ENCODE measurements at places on chromosomes 3 and 15.

DNA sequence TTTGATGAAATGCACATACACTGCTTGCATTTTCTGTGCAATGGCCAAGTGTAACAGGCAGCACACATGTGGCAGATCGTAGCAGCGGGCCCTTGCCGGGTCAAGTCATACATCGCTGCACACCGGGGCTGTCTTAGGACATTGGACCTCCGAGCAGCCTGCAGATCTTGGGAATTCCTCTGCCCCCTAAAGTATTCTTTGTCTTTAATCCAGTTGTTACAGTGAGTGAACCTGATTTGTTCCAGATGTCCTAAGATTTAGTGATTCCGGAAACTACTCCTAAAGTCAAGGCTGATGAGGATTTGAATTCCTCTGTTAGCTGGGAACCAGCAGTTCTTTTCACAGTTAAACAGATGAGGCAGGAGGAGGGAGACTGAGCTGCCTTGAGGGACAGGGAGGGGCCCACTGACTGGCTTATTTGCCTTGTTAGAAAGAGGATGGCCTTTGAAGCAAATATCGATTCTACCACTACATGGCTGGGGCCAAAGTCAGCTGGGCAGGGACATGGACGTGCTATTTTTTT lies 190.7 kb upstream of the CTDSPL start:
- no peak for DNase-seq

DNA sequence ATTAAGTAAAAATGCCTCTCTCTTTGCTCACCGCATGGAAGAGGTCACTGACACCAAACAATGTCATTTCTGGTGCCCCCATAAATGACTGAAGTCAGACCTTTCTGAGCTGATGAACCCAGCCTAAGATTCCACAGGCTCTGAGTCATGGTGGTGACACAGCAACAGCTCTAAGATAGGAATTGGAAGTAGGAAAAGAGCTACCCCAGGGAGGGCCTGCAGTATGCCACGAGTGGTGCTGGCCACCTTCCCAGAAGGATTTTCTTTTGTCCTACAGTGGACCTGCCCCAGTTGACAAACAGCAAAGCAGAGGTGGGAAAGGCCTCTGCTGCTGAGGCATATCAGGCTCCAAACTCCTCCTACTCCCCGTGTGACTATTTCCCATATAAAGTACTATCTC lies 208.1 kb downstream of the MINAR1 start:
- no peak for DNase-seq

GRCh38 chr15:69535101-69535638 lies 82.6 kb downstream of the RPLP1 start:
- DNase-seq: no peak

GRCh38 chr3:129521611-129522010 lies 6.8 kb upstream of the RHO start:
- no peak for DNase-seq

DNA sequence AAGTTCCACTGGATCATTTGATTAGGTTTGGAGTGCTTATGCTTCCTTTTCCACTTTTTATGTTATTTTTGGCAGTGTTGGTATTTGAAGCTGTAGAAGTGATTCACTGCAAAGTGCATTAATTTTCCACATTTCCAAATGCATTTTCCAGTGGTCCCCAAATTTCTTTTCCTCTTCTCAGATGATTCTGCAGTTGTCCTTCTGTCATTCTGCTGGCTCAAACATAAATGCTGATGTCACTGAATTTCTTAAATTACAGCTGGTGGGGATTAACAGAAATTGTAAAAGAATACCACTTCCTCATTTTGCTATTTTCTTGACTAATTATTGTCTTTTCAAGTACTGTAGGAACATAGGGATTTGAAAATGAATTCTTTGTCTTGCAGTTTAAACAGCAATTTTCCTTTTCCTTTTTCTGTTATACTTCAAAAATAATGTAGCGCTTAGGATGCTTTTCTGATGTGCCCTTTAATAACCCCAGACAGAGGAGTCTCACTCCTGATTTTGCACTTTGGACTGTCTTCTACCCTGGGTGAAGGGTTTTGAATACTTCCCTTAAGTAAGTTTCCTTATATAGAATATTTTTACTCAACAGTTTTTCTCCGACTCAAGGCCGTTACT lies 25.0 kb downstream of the MITF start:
- no peak for DNase-seq

DNA sequence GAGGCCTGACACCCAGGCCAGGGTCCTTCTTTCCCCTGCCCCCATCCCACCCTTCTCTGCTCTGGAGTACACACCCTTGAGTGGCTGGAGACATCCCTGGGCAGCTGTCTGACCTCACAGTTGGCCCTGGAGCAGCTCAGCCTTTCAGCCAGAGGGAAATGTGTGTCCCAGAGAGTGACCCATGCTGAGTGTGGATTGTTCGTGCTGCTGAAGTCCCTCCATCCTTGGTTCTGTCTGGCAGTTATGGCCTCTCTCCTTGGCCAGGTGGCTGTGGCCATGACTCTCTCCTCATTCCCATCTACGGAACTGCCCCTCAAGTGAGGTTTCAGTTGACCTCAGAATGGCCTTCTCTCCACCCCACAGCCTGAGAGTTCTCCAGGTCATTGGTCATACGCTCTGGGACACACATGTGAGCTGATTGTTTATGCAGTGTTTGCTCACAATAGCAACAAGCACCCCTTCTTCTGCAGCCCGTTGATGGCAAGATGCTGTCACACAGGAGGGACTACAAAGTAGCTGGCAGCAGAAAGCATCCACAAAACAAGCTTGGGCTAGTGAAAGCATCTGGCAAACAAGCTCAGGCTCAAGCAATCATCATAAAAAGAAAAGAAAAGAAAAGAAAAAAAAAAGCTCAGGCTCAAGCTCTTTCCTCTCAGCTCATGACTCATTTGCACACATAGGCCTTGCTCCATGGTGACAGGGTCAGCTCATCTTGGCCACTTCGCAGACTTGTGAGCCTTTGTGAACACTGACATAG lies 55.3 kb upstream of the ITGA11 start:
- no peak for DNase-seq

DNA sequence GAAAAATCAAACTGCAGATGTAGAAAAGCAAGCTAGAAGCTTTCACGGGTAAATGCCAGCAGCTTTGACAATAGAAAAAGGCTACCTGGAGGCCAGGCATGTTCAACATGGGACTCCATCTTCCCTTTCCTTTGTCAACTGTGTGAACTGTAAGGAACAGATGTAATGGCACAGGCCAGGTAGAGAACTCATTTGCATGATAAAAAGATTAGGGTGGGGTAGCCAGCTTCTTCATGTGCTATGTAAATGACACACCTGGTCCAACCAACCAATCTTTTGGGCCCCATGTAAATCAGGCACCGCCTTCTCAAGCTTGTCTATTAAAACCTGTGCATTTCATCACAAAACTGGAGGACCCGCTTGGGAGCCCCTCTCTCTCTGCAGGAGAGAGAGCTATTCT lies 686.5 kb upstream of the GOLIM4 start:
- DNase-seq: no peak

GRCh38 chr3:128727485-128727884 lies 1.5 kb downstream of the RAB7A start:
- DNase-seq: no peak

DNA sequence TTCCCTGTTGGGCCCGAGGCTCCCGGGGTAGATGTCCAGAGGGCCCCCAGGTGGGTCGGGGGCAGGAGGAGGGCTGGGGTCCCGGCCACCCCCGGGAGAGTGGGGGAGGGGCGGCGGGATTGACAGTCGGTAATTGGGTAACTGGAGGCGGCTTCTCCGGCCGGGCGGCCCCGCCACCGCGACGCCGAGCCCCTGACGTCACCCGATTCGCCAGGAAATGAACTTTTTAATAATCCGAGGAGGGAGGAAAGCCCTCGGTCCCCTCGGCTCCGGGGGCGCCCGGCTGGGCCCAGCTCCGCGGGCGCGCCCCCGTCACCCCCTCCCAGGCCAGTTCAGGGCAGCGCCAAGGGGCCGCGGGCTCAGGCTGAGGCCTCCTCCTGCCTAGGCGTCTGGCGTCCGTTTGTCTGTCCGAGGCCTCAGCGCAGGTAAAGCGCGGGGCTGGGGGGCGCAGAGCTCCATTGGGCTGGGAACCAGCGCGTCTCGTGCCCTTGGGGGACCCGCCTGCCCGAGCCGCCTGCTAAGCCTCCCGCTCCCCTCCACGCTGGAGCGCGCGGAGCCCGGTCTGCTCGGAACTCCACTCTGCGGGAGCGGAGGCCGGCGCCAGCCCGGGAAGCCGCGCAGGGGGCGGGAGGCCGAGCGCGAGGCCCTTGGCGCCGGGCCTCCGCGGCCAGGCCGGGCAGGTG lies 3.9 kb downstream of the GATA2 start:
- no peak for DNase-seq

- no peak for DNase-seq
These were observed 26.5 kb downstream of the FGF12 start for GRCh38 chr3:192700885-192701284.

- no peak for DNase-seq
These were observed 60.3 kb upstream of the SMAD6 start for GRCh38 chr15:66641485-66642315.

- DNase-seq: no peak
These were observed 40.1 kb upstream of the EPHB1 start for GRCh38 chr3:134754768-134755559.

DNA sequence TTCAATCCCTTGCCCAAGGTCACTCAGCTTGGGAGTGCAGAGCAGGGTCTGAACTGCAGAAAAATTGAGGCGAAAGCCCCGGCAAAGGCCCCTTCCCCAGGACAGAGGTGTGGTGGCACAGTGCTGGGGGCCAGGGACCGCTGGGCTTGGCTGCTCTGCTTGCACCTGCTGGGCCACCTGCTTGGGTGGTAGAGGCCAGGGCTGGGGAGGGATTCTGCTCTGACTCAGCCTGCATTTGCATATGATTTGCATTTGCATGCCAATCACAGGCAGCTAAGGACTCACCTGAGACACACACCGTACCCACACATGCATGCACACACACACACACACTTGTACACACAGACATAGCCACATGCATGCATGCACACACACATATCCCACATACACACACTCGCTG lies 9.9 kb downstream of the GRM2 start:
- no peak for DNase-seq

- no peak for DNase-seq
These were observed 51.0 kb upstream of the SLCO2A1 start for GRCh38 chr3:134080761-134081160.

DNA sequence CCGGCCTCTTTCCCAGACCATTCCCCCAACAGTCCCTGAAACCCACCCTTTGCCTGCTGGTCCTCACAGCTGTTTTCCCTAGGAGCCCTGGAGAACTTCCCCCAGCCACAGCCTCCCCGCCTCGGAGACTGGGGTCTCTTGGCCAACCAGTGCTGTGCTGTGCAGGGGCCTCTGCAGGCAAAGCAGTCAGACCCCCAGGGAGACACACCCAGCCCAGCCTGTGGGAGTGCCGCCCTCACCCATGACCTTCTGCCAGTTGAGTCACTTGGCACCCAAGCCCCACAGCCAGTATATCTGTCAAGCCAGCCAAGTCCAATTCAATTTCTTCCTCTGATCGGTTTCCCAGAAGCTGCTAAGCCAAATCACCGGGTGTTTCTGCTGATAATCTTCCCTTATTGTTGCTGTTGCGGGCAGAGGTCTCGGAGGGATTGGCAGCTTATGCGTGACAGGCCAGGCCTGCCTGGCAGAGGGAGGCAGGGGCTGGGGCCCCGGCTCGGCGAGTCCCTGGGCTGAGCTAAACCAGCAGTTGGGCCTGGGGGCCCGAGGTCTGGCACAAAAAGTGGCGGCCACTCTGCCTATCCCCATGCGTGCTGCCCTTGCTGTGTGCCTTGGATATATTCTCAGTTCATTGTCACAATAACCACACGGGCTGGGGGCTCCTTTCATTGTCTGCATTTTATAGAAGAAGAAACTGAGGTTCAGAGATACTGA lies 65.6 kb upstream of the SLC6A1 start:
- no peak for DNase-seq

- DNase-seq: no peak
These were observed 82.0 kb upstream of the LMOD3 start for GRCh38 chr3:69204315-69204957.

DNA sequence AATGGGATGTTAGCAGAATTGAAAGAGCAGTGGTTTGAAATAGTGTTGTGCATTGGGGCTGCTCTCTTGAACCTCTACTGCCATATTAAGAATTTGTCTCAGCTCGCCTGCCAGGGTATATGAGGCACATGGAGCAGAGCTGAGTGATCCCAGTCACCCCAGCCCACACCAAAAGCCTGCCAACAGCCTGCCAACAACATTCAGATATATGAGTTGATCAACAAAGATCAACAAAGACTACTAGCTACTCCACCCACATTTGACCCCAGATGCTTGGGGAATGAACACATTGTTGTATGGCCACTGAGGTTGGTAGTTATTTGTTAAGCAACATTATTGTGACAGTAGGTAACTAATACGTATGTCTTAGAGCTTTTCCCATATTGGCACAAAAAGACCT lies 570.9 kb upstream of the IL12A start:
- no peak for DNase-seq

DNA sequence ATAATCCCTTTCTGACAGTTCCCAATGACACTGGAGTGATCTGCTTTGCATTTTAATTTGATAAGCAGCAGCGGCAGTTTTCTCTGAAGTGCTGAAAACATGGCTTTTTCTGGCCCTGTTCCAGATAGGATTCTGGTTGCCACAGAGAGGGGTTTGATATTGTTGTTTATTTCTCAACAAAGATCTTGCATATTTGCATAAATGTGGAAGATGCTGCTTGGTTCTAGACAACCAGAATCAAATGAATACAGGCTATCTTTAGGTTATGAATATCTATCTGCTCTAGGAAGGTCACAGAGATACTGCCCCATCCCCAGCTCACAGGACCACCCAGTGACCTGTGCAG lies 137.1 kb downstream of the ZNF609 start:
- no peak for DNase-seq

GRCh38 chr3:69458803-69459365 lies 73.0 kb upstream of the FRMD4B start:
- DNase-seq: no peak

GRCh38 chr3:174170248-174170647 lies 688.9 kb upstream of the NAALADL2 start:
- no peak for DNase-seq

GRCh38 chr15:48522911-48523310 lies 122.6 kb downstream of the FBN1 start:
- no peak for DNase-seq
